ENCODE measurements at places on chromosomes 7 and 10.

GRCh38 chr7:72032934-72033333 is 379.2 kb downstream of the CALN1 start:
- no peak for DNase-seq

GRCh38 chr10:77907900-77908717 is 18.4 kb downstream of the DLG5 start:
- no peak for DNase-seq

DNA sequence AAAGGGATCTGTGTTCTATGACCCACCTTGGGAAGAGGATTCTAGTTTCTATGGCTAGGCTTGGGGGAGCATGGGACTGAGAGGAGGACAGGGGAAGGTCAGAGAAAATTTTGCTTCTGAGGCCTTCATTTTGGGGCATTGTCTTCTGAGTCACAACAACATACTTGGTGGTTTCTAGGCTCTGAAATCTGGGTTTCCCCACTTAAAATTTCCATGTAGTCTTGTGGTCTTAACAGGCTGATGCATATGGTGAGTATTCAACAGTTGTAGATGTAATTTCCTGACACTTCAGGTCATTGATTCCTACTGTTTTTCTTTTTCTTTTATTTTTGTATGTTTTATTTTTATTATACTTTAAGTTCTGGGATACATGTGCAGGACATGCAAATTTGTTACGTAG is 88.5 kb downstream of the ANKRD7 start:
- no peak for DNase-seq

- DNase-seq = no peak
These were observed 32.0 kb downstream of the NPVF start for GRCh38 chr7:25196132-25196896.

DNA sequence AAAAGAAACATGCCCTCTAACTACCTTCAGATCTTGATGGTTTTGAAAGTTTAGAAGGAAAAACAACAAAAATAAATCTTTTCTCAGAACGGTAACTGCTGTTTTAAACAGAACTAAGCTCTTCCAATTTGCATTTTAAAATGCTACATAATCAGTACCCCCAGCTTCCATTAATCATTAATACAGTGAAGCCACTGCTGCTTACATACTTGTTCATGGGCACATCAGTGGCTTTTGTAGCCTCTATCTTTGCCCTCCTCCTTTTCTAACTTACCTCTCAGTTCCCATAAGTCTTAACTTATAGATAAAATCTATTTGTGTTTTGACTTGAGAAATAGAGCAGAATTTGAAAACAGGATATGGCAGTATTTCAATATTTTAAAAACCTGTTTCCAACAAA is 109.1 kb downstream of the POLL start:
- DNase-seq = no peak

DNA sequence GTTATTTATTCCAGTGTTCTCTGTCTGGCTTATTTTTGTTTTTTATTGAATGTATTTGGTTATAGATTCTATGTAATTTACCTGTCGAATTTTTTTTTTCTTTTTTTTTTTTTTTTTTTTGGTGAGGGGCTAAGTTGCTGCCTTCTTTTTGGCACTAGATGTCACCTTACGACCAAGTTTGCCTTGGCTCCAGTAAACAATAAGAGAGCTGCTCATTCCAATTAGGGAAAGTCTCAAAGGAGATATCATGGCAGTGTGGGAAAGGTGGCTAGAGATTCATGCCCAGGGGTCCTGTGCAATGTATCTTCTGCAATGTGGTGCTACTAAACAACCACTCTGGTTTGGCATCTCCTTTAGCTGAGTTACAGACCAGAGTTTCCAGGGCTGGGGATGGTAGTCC is 84.0 kb downstream of the PTPN20 start:
- peak; percentile 16 for DNase-seq

DNA sequence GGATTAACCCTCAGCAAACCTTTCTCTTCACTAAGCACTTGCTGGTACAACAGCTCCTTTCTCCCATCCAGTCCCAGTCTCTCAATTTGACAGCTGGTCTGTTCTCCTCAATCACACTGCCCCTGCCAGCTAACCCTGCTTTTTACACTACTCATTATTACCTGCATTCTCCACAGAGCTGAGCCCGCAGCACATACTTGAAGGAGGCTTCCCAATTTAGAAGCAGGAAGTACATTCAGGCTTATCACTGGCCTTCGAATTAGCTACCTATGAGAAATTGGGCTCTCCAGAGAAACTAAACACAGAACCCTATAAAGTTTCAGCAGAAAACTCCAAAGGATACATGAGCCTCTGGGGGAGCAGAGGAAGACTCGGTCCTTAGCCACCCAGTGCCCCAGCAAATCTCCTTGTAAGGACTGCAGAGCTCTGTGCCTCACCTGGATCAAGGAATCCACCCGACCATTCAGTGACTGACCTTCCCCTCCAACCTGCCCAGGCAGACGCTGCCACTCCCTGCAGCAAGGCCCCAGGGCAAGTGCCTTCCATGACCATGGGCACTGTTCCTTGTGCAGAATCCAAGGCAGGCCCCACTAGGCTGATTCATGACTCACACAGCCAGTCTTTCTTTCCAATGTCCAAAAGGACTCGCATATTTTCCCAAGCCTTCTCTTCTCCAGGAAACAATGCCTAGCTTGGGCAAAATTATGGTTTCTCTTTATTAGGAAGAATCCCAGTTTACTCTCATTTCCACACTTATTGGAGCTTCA is 68.0 kb downstream of the VOPP1 start:
- DNase-seq = peak; percentile 60

GRCh38 chr7:151045262-151045661 is 3.1 kb upstream of the ASIC3 start:
- no peak for DNase-seq

GRCh38 chr7:3106361-3106826 is 62.7 kb upstream of the CARD11 start:
- no peak for DNase-seq

- no peak for DNase-seq
These were observed 1.1 kb downstream of the ZNF511 start for GRCh38 chr10:133309720-133310398.
